ENCODE measurements at places on chromosomes 7 and 10. TPM values are rescaled to one million over a fixed set of nuclear protein-coding genes. Genes with fewer than 3 reads are reported as not detected.

The CTNNA3 gene
- 0.22 TPM for total RNA-seq

The SLC13A1 gene
- not detected for total RNA-seq

The MYH16 gene
- not detected for total RNA-seq

The RBP4 gene
- not detected for total RNA-seq

The SPDYE5 gene
- not detected for total RNA-seq

The GLI3 gene
- total RNA-seq, result under 0.01 TPM

The RARRES2 gene
- total RNA-seq, result 0.54 TPM

The IMMP2L gene
- 8.1 TPM for total RNA-seq

The TMEM270 gene
- total RNA-seq, result not detected

The PDK4 gene
- 142 TPM for total RNA-seq

The NUTM2D gene
- 1.1 TPM for total RNA-seq

The THSD7A gene
- total RNA-seq, result 28.3 TPM

The COMMD3 gene
- 28.7 TPM for total RNA-seq

The PPP1R9A gene
- 17.2 TPM for total RNA-seq

The DRGX gene
- not detected for total RNA-seq

The RPP30 gene
- total RNA-seq, result 26.2 TPM

All from dermis lymphatic vessel endothelial cell (primary cell).